ENCODE measurements at places on chromosomes 2 and 18.

GRCh38 chr18:74652392-74652988 is 54.8 kb downstream of the ZNF407 start:
- peak; percentile 10 for DNase-seq

DNA sequence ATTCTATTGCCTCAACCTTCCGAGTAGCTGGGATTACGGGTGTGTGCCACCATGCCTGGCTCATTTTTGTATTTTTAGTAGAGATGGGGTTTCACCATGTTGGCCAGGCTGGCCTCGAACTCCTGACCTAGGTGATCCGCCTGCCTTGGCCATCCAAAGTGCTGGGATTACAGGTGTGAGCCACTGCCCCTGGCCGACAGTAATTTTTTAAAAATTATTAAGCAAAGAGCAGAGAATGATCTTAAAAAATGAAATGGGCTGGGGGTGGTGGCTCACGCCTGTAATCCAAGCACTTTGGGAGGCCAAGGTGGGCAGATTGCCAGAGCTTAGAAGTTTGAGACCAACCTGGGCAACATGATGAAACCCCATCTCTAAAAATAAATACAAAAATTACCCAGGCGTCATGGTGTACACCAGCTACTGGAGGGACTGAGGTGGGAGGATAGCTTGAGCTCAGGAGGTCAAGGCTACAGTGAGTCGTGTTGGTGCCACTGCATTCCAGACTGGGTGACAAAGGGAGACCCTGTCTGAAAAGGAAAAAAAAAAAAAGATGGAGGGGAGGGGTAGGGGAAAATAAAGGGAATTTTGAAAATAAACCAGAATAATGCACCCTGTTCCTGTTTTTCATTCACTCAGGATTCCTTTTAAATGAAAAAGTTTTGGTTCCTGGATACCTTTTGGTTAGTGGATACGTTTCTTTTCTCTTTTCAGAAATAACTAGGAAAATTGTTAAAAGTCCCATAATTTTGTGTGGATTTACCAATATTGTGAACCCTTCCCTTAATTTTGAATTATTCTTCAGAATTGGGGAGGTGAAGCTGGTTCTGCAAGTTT is 33.9 kb downstream of the MAP4K4 start:
- no peak for DNase-seq

GRCh38 chr2:235064976-235065375 is 113.2 kb downstream of the SH3BP4 start:
- DNase-seq: no peak

- DNase-seq: no peak
Observed at GRCh38 chr2:12720278-12720620, 3.5 kb downstream of the TRIB2 start.

DNA sequence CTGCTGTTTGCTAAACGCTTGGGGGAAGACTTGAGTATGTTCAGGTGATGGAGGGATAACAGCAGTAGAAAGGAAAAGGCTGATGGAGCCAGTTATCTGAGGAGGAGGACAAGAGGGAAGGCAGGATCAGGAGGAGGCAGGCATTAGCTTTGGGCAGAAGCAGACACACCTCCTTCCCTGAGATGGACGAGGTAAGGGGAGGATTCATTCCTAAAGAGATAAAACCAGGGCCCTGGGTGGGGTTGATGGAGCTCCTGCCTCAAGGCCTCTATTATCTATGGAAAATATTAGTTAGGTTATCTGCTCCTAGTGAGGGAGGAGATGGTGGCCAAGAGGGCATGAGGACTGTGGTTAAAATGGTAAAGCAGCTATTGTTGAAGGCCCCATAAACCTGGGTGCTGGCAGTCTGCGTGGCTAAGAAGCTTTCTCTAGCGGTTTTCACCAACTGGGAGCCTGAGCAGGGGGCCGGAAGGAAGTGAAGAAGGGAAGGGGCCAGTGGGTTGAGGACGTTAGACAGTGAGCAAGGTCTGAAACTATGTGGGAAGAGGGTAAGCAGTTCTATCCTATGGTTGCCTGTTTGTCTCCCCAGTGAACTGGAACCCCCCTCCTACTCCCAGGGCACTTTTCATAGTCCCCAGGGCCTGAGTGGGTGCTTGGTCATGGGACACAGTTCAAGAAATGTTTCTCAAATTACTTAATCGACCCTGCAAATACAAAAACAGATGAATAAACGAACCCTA is 56.6 kb upstream of the HK2 start:
- DNase-seq: no peak

- DNase-seq: no peak
Observed at GRCh38 chr2:54012538-54013141, 41.8 kb upstream of the PSME4 start.

DNA sequence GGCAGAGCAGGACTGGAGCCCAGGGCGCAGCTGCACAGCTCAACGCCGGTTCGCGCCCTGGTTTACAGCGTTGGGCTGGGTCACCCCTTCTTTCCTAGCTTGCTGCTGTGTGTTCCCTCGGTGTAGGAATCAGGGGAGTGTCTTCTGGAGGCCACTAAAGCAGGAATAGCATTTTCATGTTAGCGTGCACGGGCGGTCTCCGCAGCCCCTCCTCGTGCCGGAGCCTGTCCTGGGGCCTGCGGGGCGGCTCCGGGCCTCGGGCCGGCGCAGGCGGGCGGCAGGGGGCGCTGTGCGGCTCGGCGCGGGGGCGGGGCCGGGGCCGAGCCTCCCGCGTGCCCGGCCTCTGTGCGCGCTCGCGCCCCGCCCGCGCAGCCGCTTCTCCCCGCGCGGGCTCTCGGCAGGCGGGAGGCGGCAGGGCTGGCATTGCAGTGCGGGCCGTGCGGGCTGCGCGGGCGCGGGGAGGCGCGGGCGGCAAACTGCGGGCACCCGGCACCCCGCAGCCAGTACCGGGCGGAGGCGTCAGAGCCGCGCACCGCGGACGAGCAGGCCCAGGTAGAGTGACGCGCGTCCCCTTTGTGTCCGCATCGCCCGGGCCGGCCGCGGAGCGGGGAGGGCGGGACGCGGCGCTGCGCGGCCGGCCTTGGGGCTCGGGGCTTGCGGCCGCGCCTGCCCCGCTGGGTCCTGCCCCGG is at the start of gene RNF144A:
Gene RNF144A (plus strand): TSS at position 342 of the 690 bp plus-strand sequence. CDS start 79,515 bp downstream, outside the sequence.
- peak; percentile 53 for DNase-seq

DNA sequence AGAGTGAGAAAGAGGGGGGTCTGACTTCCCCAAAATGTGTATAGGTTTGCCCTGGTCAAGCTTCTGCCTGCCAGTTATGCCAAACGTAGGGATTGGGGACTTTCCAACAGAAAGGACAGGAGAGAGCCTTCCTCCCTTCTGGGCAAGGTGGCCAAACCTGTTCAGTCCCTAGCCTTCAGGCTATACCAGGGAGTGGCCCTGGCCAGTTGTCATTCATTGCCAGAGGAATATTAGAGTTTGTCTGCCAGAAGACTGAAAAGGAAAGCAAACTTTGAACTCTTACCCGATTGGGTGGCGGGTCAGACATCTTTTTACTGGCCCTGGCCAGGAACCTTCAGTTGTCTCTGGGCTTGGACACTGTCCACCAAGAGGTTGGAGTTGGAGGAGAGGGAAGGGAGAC is 22.1 kb downstream of the RAB3GAP1 start:
- DNase-seq: no peak

Data from NCI-H1694 treated with DMSO at 0.1 percent for 48 hours (cell line).